ENCODE measurements at places on chromosomes 4 and X. TPM values are rescaled to one million over a fixed set of nuclear protein-coding genes. Genes with fewer than 3 reads are reported as not detected.

Gene BEX2
- 16.5 TPM for total RNA-seq

Gene CXXC4
- 1.4 TPM for total RNA-seq

Gene PDZD4
- total RNA-seq: 10.6 TPM

Gene ZNF718
- total RNA-seq: 15.1 TPM

Gene MAGEA2
- not detected for total RNA-seq

Gene NPY2R
- total RNA-seq: not detected

DNA sequence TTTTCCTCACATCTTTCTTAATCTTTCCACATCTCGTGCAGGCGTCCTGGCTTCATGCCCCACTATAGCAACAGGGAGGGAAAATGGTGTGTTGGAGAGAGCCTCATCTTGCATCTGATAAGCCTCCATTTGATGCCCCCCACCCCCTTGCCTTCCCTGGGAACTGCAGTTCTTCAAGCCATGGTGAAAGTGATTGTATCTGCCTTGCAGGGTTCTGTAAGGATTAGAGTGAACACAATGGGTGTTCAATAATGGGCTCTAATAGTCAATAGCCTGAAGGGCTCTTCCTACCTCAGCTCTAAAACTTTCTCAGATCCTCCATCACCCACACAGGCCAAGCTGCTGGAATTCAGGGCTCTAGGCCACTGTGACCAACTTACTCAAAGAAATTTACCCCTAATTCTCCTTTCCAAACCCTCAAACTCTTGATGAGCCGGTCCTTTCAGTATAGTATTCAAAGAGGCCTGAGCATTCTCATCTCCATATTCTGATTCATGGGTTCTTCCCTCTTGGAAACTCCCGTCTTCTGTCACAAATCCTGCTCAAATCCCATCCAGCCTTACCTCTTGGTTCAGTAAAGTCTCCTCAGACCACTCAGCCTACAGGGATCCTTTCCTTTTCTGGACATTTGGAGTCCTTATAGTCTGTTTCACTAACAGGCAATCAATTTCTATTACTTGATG, 128.3 kb upstream of the TRIM2 start:
- DNase-seq: no peak

GRCh38 chr4:184329659-184330400, 112.2 kb upstream of the ENPP6 start:
- peak; percentile 63 for DNase-seq

- DNase-seq: no peak
Measured at GRCh38 chr4:183747931-183748670, 89.0 kb downstream of the TRAPPC11 start.

DNA sequence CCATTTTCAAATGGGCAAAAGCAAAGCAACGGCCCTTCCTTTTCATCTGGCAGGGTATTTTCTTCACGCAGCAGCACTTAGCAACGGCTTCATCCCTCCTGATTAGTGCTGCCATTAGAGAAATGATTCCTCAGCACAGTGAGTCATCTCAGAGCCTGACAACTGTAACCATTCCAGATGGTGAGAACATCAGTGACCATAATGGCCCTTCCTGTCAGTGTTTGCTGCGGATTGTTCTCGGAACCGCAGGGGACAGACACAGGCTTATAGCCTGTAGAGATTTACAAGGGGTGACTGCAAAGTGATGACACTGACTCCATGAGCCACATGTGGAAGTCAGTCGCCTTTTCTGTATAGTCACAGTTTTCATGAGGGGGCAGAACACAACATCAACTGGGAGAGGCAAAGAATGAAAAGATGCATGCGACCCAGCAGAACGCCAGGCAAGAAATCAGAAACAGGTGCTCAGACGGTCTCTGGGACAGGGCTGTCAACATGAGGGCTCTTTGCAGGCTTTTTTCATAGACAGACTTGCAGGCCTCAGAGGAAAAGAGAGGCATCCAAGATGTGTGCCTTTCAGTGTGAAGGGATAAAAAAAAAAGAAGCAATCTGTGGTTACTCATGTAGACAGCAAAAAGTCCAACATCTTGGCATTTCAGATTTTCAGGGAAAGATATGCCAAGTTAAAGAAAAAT, 69.9 kb upstream of the FBXW7 start:
- DNase-seq: no peak

GRCh38 chr4:122997463-122998101, 75.2 kb upstream of the NUDT6 start:
- no peak for DNase-seq

DNA sequence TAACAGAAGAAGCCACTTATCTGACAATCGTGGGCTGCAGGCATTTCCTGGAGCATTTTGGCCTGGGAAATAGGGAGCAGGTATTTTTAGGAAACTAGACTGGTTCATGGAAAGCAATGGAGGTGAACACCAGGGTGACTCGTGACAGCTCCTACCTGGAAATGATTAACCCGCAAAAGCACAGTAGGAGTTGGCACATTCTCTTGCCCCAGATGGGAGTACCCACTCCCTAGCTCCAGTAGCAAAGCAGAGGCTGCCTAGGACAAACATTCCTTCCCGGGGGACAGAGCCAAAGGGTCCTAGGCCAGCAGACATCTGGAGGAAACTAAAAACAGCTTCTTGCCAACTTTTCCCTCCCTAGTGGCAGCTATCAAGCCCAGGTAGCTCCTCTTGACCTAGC, 29.0 kb downstream of the RTL5 start:
- DNase-seq: no peak

DNA sequence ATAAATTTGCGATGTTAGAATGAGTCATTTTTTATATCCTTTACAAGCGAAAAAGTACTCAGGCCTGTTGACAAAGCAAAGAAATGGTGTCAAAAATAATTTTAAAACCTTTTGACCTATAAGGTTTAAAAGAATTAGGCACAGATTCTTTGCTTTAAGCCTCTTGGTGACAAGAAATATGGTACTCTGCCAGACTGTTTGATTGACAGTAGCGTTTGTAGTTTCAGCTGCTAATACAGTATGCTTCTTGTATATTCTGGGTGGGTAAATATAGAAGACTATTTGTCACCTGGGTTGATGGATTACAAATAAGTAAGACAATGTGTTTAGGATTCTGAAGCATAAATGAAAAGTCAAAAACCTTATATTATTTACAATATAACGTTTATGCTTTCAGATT, 193.1 kb upstream of the PITX2 start:
- DNase-seq: no peak

DNA sequence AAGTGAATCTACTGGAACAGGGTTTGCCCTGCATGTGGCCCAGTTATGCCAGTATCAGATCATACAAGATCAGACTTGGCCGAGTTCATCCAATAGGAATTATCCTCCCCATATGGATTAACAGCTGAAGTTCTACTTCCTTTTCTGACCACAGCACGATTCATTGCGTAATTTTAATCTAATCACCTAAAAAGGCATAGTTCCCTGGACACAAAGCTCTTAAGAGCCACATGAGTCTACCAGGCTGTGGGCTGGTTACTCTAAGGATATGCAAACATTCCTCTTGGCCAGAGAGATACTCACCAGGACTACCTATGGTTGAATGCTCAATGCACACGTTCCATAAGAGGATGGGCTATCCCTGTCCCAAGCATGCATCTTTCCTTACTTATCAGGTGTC, 46.9 kb downstream of the CHST7 start:
- no peak for DNase-seq

- DNase-seq: no peak
Measured at GRCh38 chr4:7546809-7547367, 112.2 kb upstream of the PSAPL1 start.

DNA sequence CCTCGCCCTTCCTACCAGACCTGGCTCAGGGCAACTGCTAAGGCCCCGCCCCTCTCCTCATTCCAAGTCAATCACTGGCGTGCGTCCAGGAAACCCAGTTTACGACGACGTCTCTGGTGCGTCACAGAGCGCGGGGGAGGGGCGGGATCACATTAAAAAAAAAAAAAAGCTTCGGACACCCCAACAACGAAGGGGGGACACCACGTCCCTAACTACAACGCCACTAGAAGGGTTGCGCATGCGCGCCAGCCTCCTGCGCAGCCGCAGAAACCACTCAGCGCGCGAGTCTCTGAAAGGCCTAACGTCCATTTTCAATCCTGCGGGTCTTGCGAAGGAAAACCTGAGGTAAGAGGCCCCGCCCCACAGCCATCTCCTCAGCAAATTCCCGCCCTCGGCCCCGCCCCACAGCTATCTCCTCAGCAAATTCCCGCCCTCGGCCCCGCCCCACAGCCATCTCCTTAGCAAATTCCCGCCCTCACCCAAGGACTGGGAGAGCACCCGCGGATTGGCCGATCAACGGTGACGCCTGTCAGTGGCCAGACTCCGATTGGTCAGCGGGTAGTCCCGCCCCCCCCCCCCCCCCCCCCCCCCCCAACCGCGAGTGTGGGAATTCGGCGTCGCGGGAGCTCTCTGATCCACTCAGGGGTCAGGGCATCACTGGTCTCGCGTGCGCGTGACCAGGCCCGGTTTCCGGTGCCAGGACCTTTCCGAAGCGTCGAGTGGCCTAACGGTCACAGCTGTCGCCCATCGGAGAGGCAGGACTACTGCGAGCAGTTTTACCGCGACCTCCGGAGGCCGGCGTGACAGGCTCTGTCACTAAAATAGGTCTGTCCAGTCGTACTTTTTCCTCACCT, at the start of gene SCML1:
SCML1 (plus strand) TSS at position 638 of the 854 bp plus-strand sequence. CDS start 6,694 bp downstream, outside the sequence.
- peak; percentile 98 for DNase-seq

GRCh38 chrX:26783512-26784225, 567.7 kb downstream of the MAGEB5 start:
- no peak for DNase-seq

DNA sequence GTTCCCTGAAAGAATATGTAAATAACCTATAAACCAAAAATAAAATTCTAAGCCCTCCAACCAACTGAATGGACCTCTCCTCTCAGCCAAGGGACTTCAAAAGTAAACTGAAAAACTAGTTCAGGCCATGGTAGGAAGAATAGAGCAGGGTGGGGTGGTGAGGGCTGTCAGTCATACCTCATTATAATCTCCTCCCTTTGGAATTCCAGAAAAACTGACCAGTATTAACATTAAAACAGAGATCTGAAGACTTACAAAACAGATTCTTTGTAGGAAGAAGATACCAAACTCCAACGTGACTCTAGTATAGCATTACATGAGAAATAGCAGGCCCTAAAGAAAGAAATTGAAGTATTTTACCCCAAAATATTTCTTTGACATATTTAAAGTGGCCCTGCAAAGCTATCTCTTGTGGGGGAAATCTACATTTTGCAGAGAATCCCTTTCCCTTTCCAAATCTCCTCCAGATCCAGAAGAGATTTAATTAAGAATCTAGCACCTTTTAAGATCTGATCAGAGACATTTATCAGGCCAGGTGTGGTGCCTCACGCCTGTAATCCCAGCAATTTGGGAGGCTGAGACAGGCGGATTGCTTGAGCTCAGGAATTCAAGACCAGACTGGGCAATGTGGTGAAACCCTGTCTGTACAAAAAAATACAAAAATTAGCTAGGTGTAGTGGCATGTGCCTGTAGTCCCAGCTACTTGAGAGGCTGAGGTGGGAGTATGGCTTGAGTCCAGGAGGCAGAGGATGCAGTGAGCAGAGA, 15.1 kb downstream of the TBC1D9 start:
- DNase-seq: no peak

- no peak for DNase-seq
Measured at GRCh38 chr4:136463941-136464340, 1068.4 kb downstream of the PCDH18 start.
